ENCODE measurements at places on chromosomes 7 and 10.

- no peak for DNase-seq
These were observed 28.8 kb downstream of the CACUL1 start for GRCh38 chr10:118725886-118726500.

DNA sequence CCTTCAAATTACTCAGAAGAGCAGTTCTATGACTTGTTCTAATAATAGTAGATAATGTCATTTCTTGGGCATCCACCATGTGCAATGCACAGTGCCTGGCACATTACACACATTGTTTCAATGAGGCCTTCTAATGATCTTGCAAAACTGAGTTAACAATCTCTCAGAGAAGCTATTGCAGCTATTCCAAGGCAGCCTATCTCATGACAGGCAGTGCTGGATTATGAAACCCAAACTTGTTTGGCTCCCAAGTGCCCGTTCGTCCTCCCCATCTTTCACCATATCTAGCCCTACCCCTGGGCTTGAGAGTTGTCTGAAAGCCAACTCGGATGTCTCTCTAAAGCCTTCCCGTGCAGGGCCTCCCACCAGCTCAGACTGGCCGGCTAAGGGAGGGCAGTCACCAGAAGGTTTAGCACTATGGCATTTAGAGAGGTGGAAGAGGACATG is 405.1 kb downstream of the PLXNA4 start:
- no peak for DNase-seq

DNA sequence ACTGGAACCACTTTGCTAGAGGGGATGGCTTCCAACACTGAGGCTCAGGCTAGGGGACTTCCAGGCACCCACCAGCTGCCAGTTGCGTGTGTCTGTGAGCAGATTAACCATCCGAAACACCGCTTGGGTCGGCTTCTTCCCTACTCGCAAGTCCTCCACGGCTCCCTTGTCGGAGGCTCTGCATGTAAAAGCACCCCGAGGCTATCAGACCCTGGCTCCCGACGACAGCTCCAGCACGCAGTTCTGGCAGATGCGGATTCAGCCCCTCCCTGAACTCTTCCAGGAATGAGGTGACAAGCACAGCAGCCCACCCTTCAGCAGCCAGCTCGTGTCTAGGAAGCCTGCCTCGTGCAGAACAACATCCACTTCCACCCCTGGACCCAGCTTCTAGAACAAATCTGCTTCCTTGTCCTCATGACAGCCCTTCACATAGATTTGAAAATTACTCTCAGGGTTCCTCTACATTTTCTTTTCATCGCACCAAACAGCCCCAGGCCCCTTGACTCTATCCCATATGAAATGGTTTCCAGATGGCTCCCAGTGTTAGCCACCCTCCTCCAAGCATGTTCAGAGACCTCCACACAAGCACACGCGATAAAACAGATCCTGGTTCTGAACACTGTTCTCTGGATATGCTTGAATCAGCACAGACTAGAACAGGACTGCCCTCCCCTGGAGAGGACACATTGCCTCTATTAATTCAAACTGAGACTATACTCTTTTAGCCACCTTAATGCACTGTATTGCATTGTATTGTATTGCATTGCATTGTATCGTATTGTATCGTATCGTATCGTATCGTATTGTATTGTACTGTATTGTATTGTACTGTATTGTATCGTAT is 44.6 kb downstream of the SLIT1 start:
- no peak for DNase-seq

DNA sequence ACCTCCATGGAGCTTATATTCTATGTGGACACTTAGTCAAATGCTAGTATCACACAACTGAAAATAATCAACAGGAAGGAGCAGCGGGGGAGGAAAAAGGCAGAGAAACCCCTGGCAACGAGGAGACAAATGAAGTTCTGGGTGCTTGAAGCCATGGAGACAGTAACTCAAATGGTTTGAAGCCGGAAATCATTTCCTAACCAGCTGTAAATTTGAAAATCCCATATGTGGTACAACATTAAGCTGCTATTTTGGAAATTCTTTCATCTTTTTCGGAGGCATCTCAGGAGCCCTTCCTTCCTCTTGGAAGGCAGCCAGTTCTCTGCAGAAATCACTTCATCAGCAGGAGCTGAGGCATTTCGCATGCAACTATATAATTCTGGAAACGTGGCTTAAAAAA is 91.4 kb downstream of the PPP1R3C start:
- DNase-seq, result no peak

Measured in HAP-1 (cell line).